Fibroblast of the aortic adventitia (primary cell): ENCODE measurements at places on chromosomes 16 and 17. TPM values are rescaled to one million over a fixed set of nuclear protein-coding genes. Genes with fewer than 3 reads are reported as not detected.

GRCh38 chr16:27417047-27417671 is 15.2 kb downstream of the IL21R start:
- no peak for DNase-seq

- DNase-seq = peak; percentile 6
These were observed 268.3 kb downstream of the ABCC12 start for GRCh38 chr16:47887496-47887895.

Gene ZACN
- total RNA-seq = not detected in 2 replicates

Gene LRRC36
- not detected in 2 replicates for total RNA-seq

Gene ESRP2
- total RNA-seq = 0.18 TPM in 1 of 2 replicates, not detected in the other

DNA sequence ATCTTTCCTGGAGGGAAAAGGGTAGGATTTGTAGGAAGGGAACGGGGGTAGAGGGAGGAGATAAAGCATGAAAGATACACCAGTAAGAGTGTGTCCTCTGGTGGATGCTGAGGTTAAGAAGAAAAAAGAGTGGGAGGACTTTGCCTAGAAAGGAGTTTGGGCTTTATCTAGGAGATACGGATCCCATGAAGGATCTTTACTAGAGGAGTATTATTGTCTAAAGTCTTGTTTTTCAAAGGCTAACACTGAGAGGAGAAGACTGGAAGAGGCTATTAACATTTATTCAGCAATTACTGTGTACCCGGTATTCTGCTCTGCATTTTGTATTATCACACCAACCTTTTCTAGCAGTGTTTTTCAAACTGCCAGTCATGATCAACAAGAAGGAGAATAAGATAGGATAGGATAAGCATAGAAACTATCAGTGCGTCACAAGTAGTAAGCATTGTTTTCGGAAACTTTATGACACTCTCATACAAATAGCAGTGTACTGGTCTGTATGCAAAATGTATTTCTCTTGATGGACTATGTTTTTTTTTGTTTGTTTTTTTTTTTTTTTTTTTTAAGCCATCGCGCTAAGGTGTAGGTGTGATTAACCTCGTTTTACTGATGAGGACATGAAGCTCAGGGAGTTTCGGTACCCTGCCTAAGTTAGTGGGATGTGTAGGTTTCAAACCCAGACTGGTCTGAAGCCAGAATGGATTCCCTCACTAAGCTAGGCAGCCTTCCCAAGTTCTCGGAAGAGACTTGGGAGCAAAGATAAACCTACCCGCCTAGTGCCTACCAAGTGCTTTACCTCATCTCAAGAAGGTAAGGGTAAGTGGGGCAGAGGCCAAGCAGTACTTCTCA is 1.3 kb upstream of the SP2 start:
- no peak for DNase-seq

Gene RABEP2
- total RNA-seq = 27.4 and 30.4 TPM in 2 replicates

GRCh38 chr17:80758481-80759376 is 214.1 kb downstream of the RPTOR start:
- DNase-seq = peak; percentile 21

Gene RND2
- total RNA-seq = 0.45 and 0.98 TPM in 2 replicates

- peak; percentile 93 for DNase-seq
These were observed 263.4 kb downstream of the BCAS3 start for GRCh38 chr17:60941028-60941427.

Gene TTLL6
- total RNA-seq = not detected in 2 replicates

- no peak for DNase-seq
These were observed 20.6 kb upstream of the C1QTNF8 start for GRCh38 chr16:1116693-1117077.

- DNase-seq = peak; percentile 42
These were observed 5.1 kb upstream of the CX3CL1 start for GRCh38 chr16:57367116-57367752.

DNA sequence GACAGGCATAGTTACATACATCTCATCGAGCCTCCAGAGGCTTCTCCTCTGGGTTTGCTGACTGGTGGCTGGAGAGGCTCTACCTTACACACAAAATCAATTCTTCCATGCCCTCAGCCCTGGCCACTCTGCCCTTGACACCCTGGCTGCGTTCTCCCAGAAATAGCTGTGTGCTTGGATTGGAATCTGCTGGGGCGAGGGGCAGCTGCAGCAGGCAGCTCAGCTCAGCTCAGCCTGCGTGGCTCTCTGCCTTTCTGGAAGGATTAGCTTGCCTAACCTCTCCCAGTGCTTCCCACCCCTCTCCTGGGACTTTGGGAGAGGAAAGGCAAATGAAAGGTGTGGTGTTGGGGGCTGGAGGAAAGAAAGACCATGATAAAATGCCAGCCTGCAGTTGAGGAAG is 216.1 kb downstream of the ENGASE start:
- no peak for DNase-seq

DNA sequence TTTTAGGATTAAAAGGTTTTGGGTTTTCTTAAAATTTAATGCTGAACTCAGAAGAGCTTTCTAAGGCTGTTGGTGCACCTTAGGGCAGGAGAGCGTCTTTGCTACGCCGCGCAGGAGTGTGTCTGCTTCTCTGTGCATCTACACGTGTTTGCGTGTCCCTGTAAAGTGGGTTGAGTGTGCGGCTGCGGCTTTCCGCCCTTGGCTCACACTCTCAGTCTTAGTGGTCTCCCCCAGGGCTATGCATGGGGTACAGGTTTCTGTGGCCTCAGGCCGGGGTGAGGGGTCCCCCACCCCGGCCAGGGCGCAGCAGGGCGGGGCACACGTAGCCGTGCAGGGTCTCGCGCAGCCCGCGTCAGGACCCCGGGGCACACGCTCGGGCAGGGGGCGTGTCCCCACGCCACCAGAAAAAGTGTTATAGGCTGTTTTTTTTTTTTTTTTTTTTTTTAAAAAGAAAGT is 727 bp upstream of the TENT4B start:
- peak; percentile 36 for DNase-seq

Gene SGCA
- 0.65 and 0.90 TPM in 2 replicates for total RNA-seq

Gene RPS2
- total RNA-seq = 1,645 and 1,942 TPM in 2 replicates

Gene APOBR
- not detected in 2 replicates for total RNA-seq

DNA sequence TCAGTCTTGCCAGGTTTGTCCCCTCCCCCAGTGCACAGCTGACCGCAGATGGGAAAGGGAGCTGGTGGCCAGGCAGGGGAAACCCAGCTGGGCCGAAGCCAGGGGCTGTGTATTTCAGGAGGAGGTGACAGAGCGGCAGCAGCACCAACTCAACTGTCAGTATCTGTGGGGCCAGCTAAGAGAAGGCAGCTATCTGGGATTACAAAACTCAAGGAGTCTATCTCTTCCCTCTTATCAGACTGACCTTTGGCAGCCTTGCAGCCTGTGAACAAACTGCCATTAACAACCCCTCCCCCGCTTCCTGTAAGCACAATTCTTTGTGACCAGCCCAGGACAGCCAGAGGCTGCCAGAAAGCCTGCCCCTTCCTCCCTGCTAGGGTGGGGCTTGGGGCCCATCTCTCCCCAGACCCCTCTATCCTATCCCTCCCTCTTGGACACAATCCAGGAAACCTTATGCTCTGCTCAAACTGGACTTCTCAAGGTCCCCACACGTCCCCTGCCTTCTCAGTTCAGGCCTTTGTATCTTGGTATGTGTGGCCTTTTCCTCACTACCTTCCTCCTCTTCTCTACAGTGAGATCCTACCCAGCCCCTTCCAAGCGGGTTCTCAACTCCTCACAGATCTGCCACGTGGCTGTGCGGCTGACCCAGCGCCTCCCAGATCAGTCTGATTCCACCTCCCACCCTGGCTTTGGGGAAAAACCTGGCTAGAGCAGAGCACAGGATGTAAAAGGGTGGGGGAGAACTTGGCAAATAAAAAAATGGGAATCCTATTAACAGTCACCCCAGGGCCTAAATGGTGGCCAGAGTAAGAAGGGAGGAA is 10.5 kb downstream of the ST3GAL2 start:
- DNase-seq = peak; percentile 96

Gene CA10
- total RNA-seq = not detected in 2 replicates

DNA sequence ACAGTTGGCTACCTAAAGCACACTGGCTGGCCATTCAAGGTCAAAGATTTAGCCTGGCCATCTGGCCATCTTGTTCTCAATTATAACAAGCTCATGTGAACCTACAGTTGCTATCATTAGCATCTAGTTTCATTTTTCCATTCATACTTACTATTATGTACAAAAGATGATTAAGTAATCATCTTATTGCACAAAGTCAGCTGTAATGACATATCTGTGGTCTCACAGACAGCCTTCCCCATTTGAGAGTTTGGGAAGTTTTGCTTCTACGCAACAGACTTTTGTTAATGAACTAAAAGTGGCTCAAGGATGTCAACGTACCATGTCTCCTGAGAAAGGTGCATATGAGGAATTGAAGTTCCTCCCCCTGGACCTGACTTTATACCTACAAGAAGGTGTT is 51.3 kb downstream of the HS3ST3B1 start:
- DNase-seq = no peak
